ENCODE measurements at places on chromosomes 6 and 20. TPM values are rescaled to one million over a fixed set of nuclear protein-coding genes. Genes with fewer than 3 reads are reported as not detected.

TFAP2D gene
- total RNA-seq: not detected

- no peak overlapping the region for H3K27ac ChIP-seq
- no peak overlapping the region for H3K4me3 ChIP-seq
- H3K27me3 ChIP-seq: no peaks in the 10 kb centered on the region
- DNase-seq: no peak
Measured at GRCh38 chr6:96992343-96992730, 67.8 kb downstream of the KLHL32 start.

ZNF311 gene
- 0.42 TPM for total RNA-seq

C6orf132 gene
- not detected for total RNA-seq

ARFGEF3 gene
- total RNA-seq: 0.19 TPM

REPS1 gene
- 12.3 TPM for total RNA-seq

PAX1 gene
- not detected for total RNA-seq

NKX2-2 gene
- not detected for total RNA-seq

GRCh38 chr20:35180266-35180665 is 8.4 kb downstream of the PROCR start:
- H3K36me3 ChIP-seq: no peaks in the 10 kb centered on the region
- H3K4me3 ChIP-seq: no peak overlapping the region
- H3K27me3 ChIP-seq: no peaks in the 10 kb centered on the region
- peaks cover 13% of the 10 kb centered on the region for H3K4me1 ChIP-seq
- no peak for DNase-seq

- H3K4me1 ChIP-seq: peaks cover 10% of the 10 kb centered on the region
- H3K27me3 ChIP-seq: no peaks in the 10 kb centered on the region
- no peaks in the 10 kb centered on the region for H3K36me3 ChIP-seq
- DNase-seq: no peak
- H3K27ac ChIP-seq: no peak overlapping the region
- no peak overlapping the region for H3K4me3 ChIP-seq
Measured at GRCh38 chr6:34352305-34352937, 40.0 kb downstream of the NUDT3 start.

RAET1L gene
- not detected for total RNA-seq

- no peaks in the 10 kb centered on the region for H3K27me3 ChIP-seq
- H3K4me1 ChIP-seq: no peaks in the 10 kb centered on the region
- peaks cover 2% of the 10 kb centered on the region for H3K36me3 ChIP-seq
Measured at GRCh38 chr6:35850208-35850607, 45.1 kb downstream of the LHFPL5 start.

DNA sequence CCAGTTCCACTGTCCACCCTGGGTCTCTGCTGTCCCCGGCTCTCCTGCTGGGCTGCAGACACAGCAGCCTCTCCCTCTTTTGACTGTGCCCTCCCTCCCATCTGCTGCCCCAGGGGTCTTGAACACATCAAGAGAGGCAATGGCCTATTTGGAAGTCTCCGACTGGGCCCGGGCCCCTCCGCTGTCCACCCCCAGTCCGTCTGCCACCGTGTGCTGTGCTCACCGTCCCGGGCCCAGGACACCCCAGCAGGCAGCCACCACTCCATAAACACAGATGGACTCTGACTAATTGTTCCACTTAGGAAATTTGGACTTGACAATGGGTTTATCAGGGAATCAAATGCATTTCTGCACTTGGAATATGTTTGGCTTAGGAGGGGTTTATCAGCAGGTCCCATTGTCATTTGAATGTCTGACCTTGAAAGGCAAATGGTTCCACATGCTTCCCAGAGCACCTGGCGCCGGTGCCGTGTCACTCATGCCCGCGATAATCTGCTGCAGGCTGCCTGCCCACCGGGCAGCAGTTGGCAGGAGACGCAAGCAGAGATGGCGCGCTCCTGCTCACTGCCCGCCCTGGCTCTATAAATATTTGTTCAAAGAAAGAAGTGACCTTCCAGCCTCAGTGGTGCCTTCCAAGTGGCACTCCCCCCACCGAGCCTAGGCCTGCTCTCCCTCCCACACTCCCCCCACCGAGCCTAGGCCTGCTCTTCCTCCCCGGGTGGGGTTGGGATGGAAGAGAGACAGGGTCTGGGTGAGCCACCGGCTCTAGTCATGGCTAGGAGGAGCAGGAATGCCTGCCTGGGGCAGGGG is 18.8 kb upstream of the FRMD1 start:
- no peaks in the 10 kb centered on the region for H3K4me1 ChIP-seq
- no peak overlapping the region for H3K4me3 ChIP-seq
- no peak overlapping the region for H3K27ac ChIP-seq
- H3K36me3 ChIP-seq: no peaks in the 10 kb centered on the region
- H3K27me3 ChIP-seq: no peaks in the 10 kb centered on the region
- DNase-seq: no peak

- H3K27me3 ChIP-seq: no peaks in the 10 kb centered on the region
- DNase-seq: no peak
- H3K27ac ChIP-seq: no peak overlapping the region
- no peaks in the 10 kb centered on the region for H3K36me3 ChIP-seq
- H3K4me1 ChIP-seq: no peaks in the 10 kb centered on the region
- no peak overlapping the region for H3K4me3 ChIP-seq
Measured at GRCh38 chr6:135854799-135855198, 3.3 kb downstream of the PDE7B start.

DNA sequence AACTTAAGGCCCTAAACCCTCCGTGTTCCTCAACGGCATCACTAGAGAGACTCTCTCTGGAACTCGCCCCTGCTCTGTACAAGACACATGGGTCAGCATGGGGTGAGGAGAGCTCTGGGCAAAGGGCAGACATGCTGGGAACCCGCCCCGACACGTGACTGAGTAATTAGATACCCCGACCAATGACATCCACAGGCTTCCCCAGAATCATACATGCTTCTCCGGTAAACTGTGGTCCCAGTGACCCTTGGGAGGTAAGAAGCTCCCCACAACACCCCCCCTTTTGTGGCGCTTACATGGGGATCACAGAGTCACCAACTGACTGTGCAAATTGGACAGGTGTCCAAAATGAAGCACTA is 31.7 kb upstream of the RPS6KA2 start:
- no peak for DNase-seq
- H3K27ac ChIP-seq: no peak overlapping the region
- peaks cover 4% of the 10 kb centered on the region for H3K4me1 ChIP-seq
- H3K36me3 ChIP-seq: no peaks in the 10 kb centered on the region

DNA sequence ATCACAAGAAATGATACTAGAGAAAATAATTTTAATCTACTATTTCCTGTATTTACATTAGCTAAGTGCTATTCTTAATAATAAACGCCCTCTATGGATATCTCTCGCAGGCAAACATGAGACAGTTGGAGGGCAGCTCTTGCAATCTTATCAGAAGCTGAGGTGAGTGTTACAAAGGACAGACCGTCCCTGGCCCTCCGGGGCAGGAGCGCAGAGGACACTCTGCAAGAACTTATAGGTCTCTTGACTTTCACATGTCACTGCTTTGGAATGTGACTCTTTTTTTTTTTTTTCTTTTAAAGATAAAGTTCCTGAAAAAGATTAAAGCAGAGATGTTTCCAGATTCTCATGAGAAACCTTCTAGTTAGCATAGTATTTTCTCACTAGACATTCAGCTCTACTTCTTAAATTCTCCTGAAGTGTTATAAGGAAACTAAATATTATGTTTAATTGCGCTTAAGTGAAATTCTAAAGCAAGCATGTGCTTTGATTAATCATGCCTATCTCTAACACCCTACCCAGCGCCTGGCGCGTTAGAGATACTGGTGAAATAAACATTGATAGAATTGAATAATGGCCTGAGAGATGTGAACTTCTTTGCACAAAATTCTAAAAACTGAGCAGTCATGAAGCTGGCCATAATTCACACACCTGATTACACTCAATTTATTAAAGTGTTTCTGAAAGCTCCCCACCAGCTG is 57.4 kb downstream of the SYTL3 start:
- DNase-seq: no peak
- H3K27me3 ChIP-seq: no peaks in the 10 kb centered on the region
- no peak overlapping the region for H3K27ac ChIP-seq

DNA sequence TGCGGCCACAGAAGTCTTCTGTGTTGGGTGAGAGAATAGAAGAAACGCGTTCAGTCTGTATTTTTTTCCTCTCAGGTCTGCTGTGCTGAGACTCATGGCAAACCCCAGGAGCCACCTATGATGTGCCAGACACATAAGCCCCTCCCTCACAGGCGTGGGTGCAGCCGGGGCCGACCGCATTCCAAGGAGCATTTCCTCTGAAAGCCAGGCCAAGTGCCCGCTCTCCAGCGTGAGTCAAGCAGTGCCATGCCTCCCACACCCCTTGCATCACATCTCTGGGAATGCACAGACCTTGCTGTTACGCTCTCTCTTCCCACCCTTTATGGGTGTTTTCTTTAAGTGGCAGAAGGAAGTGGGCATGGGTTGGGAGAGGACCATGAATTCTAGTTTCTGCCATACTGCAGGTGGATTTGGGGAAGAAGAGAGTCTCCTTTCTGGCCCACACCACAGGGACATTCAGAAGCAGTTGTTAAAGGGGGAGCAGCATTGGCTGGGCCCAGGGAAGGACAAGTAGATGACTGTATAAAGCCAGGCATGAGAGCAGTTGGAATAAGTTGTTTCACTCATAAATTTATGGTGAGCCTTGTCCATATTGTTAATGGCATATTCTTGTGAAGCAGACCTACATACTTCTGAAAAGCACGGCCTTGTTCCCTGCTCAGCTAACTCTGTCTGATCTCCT is 37.1 kb upstream of the TFAP2A start:
- no peak for DNase-seq
- no peaks in the 10 kb centered on the region for H3K36me3 ChIP-seq
- no peaks in the 10 kb centered on the region for H3K4me1 ChIP-seq

CLIC5 gene
- total RNA-seq: 0.05 TPM

KIF25 gene
- total RNA-seq: not detected

DNA sequence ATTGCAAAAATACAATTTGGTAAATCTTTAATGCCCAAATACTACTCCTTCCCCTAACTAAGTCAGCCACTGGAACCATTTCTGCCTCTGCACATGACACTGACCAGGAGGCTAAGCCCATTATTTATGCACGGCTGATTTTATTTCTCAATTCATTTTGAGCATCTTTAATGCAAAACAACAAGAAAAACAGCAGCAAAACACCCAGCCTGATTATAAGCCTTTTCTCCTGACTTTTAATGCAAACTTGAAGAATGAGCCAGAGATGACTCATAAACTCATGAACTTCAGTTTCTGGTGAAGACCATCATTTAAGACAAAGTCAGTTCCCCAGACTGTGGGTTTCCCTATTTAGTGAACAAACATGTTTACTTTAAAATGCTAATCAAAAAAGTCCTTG is 51.6 kb downstream of the CYP24A1 start:
- H3K27me3 ChIP-seq: no peaks in the 10 kb centered on the region
- no peaks in the 10 kb centered on the region for H3K4me1 ChIP-seq
- no peaks in the 10 kb centered on the region for H3K36me3 ChIP-seq
- no peak for DNase-seq
- no peak overlapping the region for H3K4me3 ChIP-seq

- no peak for DNase-seq
- H3K4me1 ChIP-seq: no peaks in the 10 kb centered on the region
- no peaks in the 10 kb centered on the region for H3K36me3 ChIP-seq
- H3K27ac ChIP-seq: no peak overlapping the region
- no peak overlapping the region for H3K4me3 ChIP-seq
Measured at GRCh38 chr6:40689185-40689584, 102.0 kb upstream of the LRFN2 start.

EPHA7 gene
- under 0.01 TPM for total RNA-seq

DNA sequence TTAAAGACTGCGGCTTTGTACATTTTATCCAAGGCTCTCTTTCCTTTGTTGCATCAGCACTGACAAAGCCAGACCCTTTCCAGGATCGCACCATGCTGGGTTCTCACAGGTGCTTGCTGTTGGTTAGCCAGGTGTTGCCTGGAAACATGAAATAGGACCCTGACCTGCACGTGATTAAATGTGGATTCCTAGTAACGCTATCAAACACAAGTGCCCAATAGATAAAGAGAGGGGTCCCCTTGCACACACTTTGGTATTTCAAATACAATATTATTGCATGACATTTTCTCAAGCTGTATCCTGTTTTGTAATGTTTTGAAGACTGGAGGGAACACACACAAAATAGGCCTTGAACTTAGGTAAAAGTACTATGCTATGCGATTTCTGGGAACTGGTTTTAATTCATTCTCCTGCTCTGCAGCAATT is 73.3 kb downstream of the AKAP12 start:
- H3K4me3 ChIP-seq: no peak overlapping the region
- no peak overlapping the region for H3K27ac ChIP-seq
- H3K4me1 ChIP-seq: no peaks in the 10 kb centered on the region
- no peaks in the 10 kb centered on the region for H3K27me3 ChIP-seq

DNA sequence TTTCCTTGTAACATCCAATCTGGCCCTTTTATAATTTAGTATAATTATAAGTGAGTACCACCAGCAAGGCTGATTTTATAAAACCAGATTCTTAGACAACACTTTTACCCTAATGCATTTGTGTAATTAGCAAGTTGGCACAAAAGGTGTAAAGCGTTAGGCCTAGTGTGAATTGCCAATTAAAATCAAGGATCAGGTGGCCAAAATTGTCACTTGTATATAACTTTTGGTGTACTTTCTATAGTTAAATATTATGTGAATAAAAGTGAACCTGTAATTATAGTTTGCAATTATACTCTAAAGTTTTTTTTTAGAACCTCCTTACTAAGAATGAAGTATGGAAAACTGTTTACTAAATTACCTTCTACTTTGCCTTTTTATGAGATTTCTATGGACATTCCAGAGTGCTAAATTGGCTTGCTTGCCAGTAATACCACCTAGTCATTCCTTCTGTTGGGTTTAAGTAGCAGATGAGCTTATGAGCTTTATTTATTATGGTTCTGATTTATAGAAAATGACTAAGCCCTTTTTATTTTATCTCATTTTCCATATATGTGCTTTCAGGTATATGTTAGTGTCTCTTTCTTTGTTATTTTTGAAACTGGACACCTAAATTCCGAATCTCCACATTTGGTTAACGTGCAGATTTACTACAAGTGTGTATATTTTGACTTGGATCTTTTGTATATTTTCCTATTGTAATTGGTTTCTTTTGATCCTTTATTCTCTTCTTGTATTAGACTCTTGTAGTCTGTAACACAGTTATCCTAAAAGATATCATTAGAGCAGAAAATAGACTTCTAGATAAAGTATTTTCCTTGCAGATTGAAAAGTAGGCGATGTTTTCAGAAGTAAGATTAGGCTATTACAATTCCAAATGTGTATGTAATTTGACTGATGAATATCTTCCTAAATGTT is 3.9 kb downstream of the STXBP5 start:
- H3K4me1 ChIP-seq: peaks cover 5% of the 10 kb centered on the region
- H3K36me3 ChIP-seq: no peaks in the 10 kb centered on the region
- no peaks in the 10 kb centered on the region for H3K27me3 ChIP-seq
- no peak for DNase-seq
- H3K27ac ChIP-seq: no peak overlapping the region
- H3K4me3 ChIP-seq: no peak overlapping the region
